Hindlimb muscle (tissue), 1 donor: ENCODE measurements at places on chromosomes 13 and 19. TPM values are rescaled to one million over a fixed set of nuclear protein-coding genes. Genes with fewer than 3 reads are reported as not detected.

- no peak for DNase-seq
Observed at GRCh38 chr13:33752597-33752996, 65.4 kb upstream of the RFC3 start.

- no peak for DNase-seq
Observed at GRCh38 chr13:103287659-103288058, 221.4 kb upstream of the SLC10A2 start.

DNA sequence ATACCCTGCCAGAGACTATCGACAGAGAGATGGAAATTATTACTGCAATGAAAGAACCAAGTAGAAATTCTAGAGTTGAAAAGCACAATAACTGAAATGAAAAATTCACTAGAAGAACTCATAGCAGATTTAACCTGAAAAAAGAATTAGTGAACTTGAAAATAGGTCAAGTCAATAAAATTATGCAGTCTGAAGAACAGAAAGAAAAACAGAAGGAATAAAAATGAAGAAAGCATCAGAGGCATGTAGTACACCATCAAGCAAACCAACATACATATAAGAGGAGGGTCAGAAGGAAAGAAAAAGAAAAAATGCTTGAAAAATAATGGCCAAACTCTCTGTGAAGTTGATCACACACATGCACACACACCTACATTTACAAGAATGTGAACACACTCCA is 3.6 kb upstream of the ZNF780B start:
- no peak for DNase-seq

DNA sequence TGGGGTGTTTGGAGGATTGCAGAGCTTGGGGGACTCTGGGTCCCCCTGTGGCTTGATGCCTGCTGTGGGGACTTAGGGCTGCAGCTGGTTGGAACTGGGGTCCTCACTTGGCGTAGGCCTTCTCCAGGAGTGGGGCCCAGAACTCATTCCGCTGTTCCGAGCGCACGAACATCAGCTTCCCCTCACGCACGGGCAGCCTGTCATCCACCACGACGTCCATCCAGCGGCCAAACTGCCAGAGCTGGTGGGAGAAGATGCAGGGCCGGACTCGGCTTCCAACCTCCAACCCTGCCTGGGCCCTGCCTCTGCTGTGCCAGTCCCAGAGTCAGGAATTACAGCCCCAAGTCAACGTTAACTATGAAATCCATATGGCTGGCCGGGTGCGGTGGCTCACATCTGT is 2.6 kb downstream of the CAPN12 start:
- no peak for DNase-seq

- DNase-seq = peak; percentile 48
Observed at GRCh38 chr19:56076498-56076897, 44.6 kb downstream of the ZNF787 start.

Gene NCCRP1
- polyA plus RNA-seq = 0.26 TPM

Gene SIGLEC7
- polyA plus RNA-seq = 0.76 TPM
